ENCODE measurements at places on chromosomes 6 and 20.

DNA sequence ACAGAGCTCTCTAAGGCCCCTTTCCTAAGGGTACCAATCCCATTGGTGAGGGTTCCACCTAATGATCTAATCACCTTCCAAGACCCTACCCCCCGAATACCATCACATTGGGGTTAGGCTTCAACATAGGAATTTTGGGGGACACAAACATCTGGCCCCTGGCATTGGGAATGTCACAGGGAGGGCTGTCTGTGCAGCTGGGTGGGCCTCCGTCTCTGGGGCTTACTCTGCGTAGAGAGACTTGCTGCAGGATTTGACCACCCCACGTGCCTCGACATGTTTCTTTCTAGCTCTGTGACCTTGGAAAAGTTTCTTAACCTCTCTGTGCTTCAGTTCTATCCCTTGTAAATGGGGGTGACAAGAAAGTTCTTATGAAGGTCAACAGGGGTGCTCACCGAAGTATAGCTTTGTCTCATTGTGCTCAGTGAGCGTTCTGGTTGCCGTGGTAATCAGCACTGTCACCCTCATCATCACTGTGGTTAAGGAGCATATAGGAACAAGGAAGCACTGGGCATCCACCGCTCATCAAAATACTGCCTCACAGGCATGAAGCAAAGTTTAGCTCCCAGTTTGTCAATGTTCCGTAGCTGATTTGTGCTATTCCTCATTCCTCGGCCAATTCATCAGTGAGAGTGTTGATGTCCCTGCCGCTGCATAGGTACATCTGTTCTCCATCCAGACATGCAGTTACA is 152.8 kb downstream of the SYCP2 start:
- DNase-seq, result no peak

DNA sequence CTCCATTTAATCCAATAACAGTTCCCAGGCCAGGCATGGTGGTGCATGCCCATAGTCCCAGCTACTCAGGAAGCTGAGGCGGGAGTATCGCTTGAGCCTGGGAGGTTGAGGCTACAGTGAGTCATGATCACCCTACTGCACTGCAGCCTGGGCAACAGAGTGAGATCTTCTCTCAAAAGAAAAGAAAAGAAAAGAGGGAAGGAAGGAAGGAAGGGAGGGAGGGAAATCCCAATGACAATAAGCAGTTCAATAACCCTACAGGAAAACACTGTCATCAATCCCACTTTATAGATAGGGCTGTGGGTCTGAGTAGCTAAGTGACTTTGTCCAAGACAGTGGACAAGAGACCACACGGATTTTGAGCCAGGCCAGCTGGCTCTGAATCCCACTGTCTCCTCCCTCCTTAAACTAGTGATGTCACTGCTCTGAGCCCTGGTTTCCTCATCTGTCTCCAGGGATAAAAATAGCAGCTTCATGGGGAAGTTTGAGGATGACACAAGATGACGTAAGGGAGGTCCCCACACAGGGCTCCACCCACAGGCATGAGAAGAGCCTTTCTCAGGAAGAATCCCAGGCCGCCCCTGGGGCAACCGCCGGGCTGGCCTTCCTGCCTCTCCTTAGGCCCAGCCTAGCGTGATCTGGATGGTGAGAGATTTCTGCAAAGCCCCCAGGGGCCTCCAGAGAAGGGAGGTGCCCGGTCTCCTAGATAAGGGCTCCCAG is 7.2 kb upstream of the TRIB3 start:
- no peak for DNase-seq

GRCh38 chr6:140101367-140101766 is 726.9 kb upstream of the CITED2 start:
- no peak for DNase-seq

DNA sequence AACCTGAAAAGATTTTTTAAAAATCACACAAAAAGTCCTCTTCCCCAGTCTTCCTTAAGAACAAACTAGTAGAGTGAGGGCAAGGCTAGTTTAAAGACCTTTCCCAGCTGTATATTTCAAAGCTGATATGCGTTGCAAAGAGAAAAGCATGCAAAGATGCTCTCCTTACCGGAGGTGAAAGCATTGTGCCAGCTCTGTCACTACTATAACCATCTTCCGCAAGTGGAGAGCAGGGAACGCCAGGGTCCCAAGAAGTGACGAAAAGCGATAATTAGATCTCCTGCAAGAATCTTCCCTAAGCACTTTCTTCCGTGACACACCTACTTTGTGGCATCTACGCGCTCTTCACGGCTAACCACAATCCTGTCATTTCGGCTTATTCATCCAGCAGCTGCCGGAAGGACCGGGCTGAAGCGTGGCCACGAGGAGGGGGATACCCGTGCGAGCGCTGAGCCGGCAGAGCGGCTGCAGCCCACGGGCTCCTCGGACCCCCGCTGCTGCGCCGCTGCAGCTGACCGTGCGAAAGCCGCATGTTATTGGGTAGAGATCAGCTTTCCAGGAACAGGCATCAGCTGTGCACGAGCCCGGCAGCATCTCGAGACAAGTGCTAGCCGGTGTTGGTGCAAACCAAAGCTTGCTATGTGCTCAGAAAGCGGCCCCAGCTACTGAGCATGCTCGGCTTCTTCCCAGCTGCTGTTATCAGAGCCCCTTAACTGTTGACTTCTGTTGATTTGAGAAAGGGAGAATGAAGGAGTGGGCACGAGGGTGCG is 57.2 kb upstream of the ARHGAP18 start:
- DNase-seq, result peak; percentile 21

DNA sequence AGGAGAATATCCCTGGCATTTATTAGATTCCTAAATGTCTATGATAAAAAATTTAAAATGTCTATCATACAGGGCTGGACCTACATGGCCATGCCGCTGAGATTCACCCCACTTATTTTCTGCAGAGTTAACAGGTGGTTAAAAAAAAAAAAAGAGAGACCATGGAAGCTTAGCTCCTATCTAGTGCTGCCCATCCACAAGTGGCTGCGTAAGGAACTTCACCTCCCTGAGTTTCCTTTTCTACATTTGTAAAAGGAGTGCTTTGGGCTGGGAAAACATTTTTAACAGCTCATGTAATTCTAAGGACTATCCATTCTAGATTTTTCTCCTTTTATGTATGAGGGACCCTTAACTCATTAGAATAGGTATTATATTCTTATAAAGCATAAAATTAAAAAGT is 534.1 kb downstream of the MMUT start:
- DNase-seq, result no peak

- DNase-seq, result peak; percentile 53
Measured at GRCh38 chr6:37980222-37980595, 160.7 kb downstream of the ZFAND3 start.

DNA sequence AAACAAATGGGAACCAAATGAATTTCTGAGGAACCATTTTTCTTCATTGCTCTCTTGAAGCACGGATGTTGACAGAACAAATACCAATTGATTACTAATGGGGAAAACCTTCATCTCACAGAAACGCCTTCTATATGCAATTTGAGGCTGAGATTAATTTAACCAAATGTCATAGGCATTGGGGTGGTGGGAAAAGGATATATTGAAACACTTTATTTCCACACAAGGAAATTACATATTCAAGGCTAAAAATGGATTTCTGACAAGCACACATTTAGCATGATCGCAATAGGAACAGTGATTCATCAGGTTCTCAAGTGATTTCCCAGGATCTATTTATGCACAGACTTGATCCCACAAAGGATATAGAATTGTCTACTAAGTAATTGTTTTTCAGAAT is 88.9 kb downstream of the COL12A1 start:
- no peak for DNase-seq

- DNase-seq, result no peak
Measured at GRCh38 chr6:75539136-75539535, 45.5 kb upstream of the FILIP1 start.
